T-helper 22 cell (primary cell): ENCODE measurements at places on chromosomes 12 and 14.
A peak's percentile ranks its signal among the peaks of the same experiment; 100 is the strongest.

GRCh38 chr14:69611172-69612013 is at the start of gene SUSD6:
Gene SUSD6, plus strand, starts transcription at chr14:69611596. Its CDS starts 46,997 bp downstream, at chr14:69658593.
- peak; percentile 81 for DNase-seq

GRCh38 chr12:84077679-84078078 is 834.9 kb downstream of the SLC6A15 start:
- DNase-seq = no peak

DNA sequence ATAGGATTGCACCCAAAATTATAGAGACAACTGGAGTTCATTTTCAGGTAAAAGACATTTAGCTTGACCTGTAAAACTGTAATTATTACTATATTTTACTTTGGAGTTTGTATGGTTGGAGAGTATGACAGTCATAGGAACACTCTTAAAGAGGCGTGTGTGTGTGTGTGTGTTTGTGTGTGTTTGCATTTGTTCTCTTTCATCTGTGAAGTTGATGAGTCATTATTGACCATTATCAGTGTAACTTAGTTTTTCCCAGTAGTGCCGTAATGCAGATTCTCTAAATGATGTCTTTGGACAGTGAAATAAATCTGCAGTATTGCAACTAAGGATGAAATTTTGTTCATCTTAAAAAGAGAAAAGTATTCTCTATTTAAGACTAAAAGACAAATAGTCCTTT is 13.0 kb downstream of the WASHC4 start:
- DNase-seq = no peak

DNA sequence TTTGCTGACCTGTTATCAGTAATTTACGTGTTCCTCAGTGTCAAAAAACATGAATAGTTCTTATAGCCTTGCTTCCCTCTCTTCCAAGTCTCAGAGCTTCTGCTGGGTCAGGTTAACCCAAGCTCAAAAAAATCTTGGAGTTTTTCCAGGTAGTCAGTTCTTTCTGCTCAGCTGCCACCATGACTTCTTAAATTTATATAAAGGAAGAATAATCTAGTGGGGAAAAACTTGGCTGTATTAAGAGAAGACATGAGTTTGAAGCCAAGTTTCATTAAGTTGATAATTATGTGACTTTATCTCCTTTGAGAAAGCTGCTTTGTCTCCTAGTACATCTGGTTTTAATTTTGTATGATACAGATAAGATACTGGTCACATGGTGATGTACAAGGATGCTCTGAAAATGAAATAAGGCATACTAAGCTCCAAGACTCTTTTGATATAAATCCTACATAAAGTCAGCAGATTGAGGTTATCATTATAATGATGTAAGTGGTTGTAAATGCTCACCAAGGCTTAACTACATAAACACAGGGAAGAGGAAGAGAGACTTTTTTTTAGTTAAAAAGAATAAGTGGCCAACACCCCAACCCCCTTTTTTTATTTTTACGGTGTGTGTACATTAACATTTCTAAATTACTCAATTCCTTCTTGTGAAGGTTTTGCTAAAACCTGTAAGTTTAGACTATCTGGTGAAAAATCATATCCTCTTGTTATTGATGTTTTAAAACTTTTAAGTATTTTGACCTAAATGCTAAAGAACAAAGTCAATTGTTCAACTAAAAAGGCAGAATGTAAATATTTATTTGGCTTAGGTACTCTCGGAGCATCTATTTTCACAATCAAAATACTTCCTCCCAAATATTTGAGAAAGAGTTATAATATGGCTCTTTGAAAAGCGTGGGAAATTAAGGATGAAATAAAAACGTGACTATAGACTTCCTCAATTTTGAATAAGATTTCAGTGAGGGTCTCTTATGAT is 84.1 kb upstream of the SLC38A2 start:
- no peak for DNase-seq

- no peak for DNase-seq
Observed at GRCh38 chr14:60632257-60632656, 17.0 kb downstream of the SIX1 start.

GRCh38 chr12:113710216-113710615 is 238.5 kb upstream of the LHX5 start:
- no peak for DNase-seq

GRCh38 chr14:75822522-75823141 is 159.2 kb downstream of the TGFB3 start:
- no peak for DNase-seq

GRCh38 chr12:50249464-50250182 is 33.7 kb downstream of the LIMA1 start:
- no peak for DNase-seq

- DNase-seq = no peak
Observed at GRCh38 chr14:92754966-92755365, 6.5 kb upstream of the LGMN start.

DNA sequence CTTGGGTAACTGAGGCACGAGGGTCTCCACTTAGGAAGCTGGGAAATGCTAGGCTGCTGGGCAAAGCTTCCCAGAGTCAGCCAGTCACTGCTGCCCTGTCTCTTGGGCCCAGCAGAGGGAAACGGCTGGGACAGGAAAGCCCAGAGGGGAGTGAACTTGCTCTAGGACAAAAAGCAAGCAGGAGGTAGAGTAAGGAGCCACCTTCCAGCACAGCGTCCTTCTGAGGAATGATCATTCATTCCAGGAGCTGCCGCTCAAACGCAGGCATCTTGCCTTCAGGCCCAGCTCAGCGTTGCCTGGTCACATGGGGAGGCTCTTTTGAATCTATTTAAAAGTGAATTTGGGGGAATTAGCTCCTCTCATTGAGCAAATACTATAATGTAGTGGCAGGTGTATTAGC is 118.6 kb downstream of the CRACR2A start:
- no peak for DNase-seq
